HuH-7.5 (cell line): ENCODE measurements at places on chromosomes 2 and 18.
A peak's percentile ranks its signal among the peaks of the same experiment; 100 is the strongest.

DNA sequence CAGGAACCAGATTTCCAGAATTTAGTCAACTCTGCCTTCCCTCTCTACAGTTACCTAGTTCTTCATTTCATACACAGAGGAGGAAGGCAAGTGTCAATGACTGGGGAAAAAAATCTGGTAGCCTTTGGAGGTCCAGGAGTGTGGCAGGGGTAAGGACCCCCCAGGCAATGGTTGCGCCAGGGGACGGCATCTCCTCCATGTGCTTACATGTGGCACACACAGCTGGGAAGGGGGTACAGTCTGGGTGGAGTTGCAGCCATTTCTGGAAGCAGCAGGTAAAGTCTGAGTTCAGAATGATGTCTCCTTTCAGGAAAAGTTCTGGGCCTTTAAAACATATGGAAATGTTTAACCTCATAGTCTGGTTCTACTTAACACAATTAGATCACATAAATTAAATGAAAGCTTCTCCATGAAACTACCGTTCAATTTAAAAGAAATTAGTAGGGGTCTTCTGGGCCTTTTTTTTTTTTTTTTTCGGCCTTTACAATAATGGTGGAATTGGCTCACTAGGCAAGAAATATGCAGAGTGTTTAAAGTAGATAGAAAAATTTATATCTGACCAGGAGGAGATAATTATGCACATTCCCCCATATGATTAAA lies 153.6 kb upstream of the EPC2 start:
- DNase-seq, result no peak

DNA sequence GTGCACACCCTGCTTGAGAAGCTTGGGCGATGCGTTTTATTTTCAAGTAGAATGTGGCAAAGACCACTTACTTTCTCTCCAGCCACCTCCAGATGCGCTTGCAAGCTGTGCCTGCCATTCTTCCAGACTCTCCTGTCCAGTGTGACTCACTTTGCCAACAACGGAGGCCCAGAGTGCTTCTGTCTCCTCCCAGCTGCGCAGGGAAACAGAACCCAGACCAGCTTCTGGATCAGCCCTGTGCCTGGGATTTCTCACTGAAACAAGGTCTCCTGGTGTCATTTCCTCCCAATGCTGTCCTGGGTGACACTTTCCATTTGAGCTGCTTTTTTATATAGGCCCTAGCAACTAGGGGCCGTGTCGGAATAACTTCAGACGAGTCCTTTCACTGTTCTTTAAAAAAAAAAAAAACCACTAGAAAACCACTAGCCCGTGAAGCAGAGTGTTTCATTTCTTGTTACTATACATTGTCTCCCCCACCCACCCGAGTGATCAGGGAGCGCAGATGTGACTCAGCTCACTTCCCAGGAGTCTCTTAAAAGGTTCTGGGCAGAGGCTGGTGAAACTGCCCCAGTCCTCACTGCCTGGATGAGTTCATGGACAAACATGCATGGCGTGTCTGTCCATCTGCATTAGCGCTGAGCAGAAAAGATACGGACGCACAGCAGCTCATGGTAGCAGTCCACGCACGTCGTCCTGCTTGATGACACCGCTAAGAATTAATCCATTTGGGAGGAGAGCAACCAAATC lies 25.3 kb upstream of the RPL31 start:
- DNase-seq, result no peak

GRCh38 chr2:166419616-166419934 lies 43.8 kb upstream of the SCN9A start:
- DNase-seq, result no peak

DNA sequence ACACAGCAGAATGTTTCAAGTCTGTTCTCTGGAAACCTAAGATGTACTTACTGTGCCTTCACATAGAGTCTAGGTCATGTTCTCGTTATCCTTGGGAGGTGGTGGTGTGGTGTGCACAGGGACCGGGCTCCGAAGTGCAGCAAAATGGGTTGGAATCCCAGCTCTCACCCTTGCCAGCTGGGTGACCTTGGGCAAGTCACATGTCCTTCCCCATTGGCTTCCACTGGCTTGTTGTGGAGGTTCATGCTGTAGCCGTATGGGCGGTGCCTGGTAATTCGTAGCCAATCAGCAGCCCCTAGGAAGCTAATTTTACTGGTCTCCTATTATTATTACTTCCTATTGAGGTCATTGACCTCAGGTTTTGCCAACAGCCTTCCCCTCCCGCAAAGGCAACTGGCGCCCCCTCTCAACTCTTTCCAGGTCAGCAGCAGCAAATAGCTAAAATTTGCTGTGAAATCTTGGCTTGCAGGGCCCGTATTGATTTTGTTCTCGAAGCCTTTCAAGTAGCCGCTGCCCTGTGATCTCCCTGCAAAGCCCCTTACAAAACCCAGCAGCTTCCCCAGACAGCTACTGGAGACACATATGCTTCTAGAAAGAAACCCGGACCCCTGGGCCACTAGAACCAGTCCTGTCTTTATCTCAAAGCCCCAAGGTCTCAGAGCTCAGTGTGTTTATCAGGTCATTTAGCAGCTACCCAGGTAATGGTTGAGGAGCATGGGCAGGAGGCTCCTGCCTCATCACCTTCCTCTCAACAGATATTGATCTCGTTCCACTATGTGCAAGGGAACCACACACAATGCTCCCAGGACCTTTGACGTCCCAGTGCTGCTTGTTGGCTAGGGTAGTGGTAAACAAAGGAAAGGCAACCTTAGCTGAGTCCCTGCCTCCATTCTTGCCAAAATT lies 66.5 kb upstream of the SLC1A4 start:
- no peak for DNase-seq

- no peak for DNase-seq
Measured at GRCh38 chr18:29004921-29005320, 828.0 kb upstream of the CDH2 start.

DNA sequence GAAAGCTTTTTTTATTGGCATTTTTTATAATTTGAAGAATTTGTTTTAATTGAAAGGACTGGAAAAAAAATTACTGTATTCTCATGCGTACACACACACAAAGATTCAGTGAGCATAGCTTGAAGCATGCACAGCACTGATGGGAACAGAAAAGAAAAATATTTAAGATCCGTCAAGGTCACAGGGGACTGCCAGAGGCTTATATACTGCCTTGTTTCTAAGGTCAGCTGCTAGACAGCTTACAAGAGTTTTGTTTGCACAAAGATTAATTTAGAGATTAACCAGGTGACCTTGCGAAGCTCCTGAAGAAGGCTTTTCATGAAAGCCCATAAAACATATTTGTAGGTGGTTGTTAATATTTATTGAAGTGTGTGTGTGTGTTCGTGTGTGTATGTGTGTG lies 396.3 kb downstream of the TRIB2 start:
- DNase-seq, result no peak

DNA sequence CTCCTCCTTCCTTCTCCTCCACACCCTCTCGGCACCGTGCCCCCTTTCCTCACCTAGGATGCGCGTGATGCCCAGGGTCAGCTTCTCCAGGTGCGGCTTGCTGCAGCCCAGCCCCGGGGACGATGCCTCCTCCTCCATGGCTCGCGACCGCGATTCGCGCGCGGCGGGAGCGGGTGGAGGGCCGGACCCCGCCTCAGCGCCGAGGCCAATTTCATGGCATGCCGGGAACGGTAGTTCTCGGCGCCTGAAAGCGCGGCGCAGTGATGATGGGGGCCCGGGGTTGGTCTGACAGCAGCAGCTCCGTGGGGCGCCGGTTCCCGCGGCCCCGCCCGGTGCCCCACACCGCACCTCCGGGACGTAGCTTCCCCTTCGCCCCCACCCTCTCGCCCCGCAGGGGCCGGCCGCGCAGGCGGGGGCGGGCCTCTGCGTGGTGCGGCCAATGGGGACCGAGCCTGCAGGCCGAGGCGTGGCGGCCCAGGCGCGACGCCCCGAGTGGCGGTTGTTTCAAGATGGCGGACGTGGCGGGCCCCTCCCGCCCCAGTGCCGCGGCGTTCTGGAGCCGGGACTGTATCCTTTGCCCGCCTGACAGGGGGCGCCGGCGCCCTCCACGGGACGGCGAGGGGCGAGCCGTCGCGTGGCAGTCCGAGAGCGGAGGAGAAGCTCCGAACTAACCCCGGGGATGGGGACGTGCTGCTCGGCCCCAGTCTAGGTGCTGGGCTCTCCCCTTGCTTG lies at the start of the genes KIAA1328 and TPGS2:
Gene KIAA1328 (plus strand): TSS at position 498 of the 732 bp plus-strand sequence. CDS start 12 bp downstream, at position 510.
Gene TPGS2 (minus strand): TSS at position 373 of the 732 bp plus-strand sequence. CDS start 235 bp downstream, at position 138.
- peak; percentile 70 for DNase-seq

DNA sequence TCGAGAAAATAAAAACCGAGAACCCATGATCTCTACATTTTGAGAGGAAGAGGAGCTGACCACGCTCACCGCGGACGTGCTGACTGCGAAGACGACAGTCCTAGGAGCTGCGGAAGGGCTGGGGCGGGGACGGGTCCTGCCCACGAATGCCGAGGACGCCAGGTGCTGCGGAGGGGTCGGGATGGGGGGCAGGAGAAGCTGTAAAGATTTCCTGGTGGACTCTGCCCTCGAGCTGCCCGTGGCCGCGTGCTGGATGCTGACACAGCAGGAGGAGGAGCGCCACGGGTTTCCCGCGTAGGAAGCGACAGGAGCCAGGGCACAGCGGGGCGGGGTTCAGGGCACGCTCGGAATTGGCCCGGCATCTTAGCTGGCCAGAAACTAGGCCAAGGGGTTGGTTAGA lies 22.2 kb downstream of the ZSCAN30 start:
- DNase-seq, result no peak

GRCh38 chr2:76310894-76311633 lies 600.3 kb upstream of the GCFC2 start:
- DNase-seq, result no peak

DNA sequence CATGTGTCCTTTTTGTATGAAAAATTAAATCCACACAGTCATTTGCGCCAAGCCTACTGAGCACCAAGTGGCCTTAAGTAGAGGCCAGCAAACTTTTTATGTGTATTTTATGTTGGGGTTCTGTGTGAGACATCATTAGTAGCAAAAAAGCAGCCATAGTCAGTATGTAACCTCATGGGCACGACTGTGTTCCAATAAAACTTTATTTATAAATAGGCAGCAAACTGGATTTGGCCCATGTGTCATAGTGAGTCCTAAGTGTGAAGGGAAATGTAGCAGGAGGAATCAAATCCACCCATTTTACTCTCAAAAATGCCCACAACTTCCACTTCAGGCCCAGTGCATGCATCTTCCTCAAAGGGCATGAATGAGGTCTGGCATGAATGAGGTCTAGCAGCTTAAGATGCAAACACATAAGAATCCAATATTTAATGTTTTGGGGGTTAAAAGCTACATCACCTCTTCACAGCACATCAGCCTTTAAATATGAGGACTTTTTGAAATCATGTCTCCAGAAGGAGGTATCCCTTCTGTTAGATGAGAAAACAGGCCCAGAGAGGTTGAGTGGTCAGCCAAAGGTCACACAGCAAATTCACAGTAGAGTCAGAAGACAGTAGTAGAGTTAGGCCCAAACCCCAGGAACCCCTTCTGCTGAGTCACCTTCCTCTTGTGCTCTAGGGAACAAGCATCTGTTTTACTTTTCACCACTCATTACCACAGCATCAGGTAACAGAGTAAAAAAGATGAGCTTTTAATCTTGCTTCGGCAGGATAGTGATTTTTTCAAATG lies 45.6 kb downstream of the MREG start:
- no peak for DNase-seq

DNA sequence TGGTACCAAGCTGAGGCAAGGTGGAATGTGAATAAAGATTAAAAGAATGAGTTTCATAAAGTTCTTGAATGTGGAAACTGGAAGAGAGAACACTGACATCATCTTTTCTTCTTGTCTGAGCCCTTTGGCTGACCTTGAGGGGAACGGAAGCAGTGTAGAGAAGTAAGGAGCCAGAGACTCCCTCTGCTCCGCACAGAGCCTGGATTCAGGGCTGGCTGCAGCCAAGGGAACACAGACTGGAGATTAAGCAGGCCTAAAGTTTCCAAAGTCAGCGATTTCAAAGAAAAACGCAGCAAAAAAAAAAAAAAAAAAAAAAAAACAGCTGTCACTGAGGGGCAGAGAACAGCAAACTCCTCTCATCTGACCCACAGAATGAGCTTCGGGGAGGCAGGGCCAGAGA lies 19.3 kb upstream of the ALK start:
- DNase-seq, result no peak

GRCh38 chr2:237895544-237896506 lies 36.4 kb downstream of the RAMP1 start:
- no peak for DNase-seq

DNA sequence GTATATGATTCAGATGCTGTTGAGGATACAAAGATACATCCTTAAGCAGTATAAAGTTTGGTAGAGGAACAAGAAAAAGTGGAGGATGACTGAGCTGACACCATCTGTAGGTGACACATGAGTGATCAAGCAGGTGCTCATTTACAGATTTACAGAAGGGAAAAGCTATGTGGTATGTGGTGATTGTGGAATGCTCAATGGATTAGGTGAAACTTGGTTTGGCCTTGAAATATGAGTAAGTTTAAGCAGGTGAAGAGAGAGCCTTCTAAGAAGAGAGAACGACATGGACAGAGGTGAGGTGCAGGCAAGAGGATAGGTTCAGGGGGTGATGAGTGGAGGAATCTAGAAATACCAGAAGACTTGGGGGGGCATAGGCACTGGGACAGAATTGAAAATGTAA lies 5.9 kb downstream of the ASXL3 start:
- DNase-seq, result no peak

DNA sequence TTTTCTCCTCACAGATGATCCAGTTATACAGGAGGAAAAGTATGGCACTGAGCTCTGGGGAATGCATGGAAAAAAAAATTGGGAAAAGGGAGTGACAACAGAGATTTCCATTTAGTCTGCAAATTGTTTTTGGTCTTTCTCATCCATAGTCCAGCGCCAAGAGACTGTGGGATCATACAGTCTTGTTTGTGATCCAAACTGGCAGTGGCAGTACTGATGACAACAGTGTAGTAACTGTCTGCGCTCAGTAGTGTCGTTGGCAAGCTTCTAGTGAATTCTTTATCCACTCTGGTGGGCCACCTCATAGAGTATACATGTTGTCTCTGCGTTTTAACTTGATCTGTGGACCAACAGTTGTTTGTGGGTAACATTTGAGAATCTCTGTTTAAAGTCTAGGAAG lies 37.9 kb downstream of the GALNT1 start:
- DNase-seq, result no peak

DNA sequence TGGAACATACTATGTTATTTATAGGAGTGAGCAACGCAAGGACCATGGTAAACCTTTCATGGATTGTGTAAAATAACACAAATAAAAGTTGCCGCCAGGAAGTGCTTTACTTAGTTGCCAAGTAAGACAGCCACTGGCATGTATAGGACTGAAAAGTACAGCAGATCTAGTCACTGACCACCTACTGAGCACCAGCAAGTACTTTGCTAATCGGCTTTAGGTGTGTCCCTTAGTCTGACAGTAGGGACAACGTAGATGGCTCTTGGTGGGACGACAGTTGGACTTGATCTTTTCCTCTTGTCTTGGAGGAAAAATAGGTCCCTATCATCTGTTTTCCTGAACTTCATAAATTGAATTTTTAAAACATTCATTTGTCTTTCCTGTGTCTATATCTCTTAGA lies 13.6 kb upstream of the CXXC1 start:
- no peak for DNase-seq

DNA sequence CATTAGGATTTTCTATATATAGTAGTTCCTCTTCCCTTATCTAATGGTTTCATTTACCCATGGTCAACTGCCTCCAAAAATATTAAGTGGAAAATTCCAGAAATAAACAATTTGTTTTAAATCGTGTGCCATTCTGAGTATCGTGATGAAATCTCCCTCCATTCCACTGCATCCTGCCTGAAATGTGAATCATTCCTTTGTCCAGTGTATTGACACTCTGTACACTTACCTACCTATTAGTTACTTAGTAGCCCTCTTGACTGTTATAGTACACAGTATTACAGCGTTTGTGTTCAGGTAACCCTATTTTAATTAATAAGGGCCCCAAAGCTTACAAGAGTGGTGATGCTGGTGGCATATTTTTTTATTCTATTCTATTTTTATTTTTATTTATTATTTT lies 26.2 kb downstream of the TAF4B start:
- no peak for DNase-seq
